Mesothelial cell of epicardium (in vitro differentiated cells): ENCODE measurements at places on chromosomes 1 and 21. TPM values are rescaled to one million over a fixed set of nuclear protein-coding genes. Genes with fewer than 3 reads are reported as not detected.

The OR2T11 gene
- total RNA-seq = not detected in 3 replicates

The KRTAP19-3 gene
- total RNA-seq = not detected in 3 replicates

The UBL4B gene
- 10.2 to 11.7 TPM (median 10.7 TPM) in 3 replicates for total RNA-seq

The OR6K3 gene
- total RNA-seq = not detected in 3 replicates

DNA sequence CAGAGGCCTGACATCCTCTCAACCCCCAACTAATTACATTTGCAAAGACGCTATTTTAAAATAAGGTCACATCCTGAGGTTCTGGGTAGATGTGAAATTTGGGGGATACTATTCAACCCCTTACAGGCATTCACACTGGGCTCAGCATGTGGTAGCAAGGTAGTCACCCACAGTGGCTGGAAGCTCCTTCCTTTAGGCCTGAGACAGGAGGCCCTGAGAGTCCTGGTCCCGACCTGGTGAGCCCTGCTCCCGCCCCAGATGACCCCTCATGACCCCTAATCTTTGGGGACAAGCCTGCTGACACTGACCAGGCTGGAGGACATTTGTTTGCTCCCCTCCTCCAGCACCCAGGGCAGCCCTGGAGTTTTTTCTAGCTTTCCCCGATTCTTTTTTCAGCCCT, 225.9 kb downstream of the DYRK1A start:
- no peak overlapping the region for H3K27ac ChIP-seq
- H3K4me3 ChIP-seq = no peak overlapping the region
- H3K4me1 ChIP-seq = peaks cover 5% of the 10 kb centered on the region
- no peak for DNase-seq
- H3K36me3 ChIP-seq = no peaks in the 10 kb centered on the region
- peaks cover 22% of the 10 kb centered on the region for H3K27me3 ChIP-seq
